ENCODE measurements at places on chromosomes 4 and X. TPM values are rescaled to one million over a fixed set of nuclear protein-coding genes. Genes with fewer than 3 reads are reported as not detected.

Gene CAPN6
- polyA plus RNA-seq, result 512 TPM

DNA sequence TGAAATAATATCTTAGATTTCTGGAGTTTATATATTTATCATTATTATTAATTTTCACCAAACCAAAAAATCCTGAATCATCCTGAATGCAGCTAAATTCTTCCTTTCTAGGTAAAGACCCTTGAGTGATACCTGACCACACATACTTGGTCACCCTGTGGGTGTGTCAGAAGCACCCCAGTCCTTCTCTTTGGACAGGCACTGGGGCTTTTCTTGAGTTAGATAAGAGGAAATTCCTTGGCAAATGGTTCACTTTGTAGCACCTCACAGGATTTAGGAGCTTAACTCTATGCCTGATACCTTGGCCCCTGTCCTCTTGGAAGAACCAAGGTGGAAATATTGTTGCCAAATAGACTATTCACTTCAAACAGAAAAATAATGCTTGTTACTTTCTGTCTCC, 69.6 kb upstream of the PNPLA4 start:
- DNase-seq, result no peak

DNA sequence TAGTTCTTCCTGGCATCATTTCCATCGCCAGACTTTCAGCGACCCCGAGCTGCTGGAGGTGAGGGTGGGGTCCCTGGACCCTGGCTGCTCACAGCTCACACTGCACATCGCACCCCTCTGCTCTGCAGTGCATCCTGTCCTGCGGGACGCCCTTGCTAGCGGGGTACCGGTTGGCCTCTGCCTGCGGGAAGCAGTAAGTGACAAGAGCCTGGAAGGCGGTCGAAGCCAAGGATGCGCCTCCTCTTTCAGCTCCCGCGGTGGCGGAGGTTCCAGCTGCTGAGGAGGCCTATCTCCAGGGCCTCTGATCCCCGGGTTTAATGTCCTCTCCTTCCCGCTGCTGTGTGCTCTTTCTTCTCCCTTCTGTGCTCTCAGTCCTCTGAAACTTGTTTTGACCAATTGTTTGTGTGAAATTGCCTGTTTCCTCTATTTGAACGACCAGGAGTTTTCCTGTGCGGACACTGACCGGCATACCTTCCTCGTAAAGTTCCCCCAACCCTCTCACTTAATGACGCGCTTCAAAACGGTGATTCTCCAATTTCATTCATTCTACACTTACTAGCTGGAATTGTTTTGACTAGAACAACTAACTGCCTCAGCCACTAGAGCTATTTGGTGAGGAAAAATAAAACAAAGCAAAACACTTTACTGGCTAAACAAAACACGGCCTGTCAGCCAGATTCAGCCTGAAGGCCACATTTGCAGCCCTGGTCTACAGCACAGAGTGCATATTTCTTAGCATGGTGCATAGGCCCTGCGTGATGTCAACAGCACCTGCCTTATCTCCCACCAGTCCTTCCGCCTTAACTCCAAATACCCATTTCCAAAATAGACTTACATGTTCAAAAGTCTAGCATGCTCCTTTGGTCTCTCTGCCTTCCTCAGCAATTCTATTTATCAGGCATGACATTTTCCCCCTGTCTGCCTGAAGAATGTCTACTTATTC, 28.0 kb downstream of the MGAT4D start:
- no peak for DNase-seq

- DNase-seq, result no peak
These were observed 1504.5 kb upstream of the PCDH10 start for GRCh38 chr4:131644619-131645018.

DNA sequence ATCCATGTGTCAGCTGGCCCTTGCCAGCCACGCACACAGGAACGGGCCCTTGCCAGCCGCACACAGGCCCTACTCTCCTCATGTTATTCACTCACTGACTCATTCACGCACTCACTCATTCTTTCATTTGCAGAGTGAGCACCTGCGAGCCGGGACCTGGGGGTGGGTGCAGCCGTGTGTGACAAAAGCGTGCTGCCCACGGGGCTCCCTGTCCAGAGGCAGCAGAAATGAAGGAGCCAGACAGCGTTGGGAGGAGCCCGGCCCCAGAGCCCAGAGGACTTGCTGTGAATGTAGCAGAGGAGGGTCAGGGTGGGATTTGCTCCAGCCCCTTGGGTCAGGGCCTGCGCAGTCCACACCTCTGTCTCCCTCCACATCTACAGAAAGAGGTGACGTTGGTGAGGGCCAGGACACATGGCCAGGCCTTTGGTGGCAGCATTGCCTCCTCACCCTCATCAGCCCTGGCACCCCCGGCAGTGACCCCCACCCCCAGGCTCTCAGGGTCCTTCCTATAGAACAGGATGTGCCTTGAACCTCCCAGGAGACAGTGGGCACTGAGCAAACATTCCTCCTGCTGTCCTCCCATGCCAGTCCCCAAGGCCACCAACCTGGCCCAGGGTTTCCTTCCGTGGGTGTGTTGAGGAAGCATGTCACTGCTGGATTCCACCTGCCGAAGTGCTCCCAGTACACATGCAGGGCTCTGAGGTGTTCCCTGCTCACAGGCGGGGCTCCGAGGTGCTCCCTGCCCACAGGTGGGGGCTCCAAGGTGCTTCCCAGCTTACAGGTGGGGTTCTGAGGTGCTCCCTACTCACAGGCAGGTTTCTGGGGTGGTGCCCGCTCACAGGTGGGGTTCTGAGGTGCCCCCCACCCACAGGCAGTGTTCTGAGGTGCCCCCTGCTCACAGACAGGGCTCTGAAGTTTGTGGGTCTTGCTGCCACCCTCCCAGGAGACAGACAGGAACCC, 105.7 kb downstream of the HMX1 start:
- DNase-seq, result no peak

GRCh38 chr4:92074839-92075238, 228.9 kb upstream of the GRID2 start:
- no peak for DNase-seq

DNA sequence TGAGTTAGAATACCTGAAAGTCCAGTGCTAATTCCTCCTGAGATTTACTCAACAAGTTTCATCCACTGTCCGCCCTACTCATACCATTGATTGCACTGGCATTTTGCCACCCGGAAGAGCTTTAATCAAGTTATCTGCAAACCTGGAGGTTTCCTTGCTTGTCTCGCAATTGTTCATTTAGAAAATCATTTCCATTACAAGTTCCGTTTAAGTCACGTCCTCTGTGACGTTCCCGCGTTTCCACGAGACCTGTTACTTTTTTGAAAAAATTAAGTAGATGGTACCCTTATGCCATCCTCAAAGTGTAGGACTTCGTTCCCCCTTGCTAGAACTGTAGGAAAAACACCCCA, 761 bp upstream of the FRYL start:
- no peak for DNase-seq

DNA sequence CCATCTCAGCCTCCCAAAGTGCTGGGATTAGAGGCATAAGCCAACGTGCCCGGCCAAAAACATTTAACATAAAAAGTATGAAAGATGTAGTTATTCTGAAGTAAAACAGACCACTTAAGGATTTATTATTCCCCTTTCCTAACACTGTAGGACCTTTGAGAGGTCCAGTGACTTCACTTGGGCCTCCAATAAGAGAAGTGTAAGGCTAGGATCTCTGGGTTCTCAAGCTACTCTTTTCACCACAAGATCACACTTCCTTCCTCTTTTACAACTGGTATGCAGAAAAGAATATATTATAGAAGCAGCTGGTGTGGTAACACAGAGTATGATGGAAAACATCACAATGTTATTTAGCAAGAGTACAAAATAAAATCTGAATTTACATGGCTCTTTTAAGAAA, 30.2 kb upstream of the CCNG2 start:
- DNase-seq, result no peak

DNA sequence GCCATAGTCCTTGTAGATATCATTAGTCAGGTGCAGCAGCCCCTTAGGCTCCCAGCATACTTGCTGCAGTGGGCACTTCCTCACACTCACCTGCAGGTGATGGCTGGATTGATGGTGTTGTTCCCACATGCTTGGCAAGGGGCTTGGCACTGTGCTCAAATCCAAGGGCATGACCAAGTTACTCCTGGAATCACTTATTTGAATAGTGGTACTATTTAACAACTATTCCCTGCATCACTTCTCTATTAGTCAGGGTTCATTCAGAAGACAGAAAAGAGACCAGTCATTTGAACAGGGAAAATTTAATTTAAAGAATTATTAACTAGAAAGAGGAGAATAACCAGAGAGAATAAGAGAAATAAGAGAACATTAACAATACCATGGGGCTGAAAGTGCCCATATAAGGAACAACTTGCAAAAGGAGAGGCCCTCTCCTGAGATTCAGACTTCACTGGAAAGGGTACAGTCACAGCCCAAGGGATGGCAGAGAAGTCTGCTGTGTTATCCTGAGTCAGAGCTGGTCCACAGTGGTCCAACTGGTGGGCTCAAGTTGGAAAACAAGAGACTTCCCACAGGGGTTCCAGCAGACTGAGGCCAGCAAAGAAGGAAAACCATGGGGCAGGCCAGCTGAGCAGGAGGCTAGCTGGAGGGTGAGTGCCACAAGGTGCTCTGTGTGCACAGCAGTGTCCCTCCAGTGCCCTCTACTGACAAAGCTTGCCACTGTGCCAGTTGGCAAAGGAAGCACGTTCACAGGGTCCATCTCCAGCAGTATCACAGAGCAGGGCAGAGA, 9.8 kb downstream of the SPP1 start:
- DNase-seq, result no peak

Gene GC
- polyA plus RNA-seq, result not detected

DNA sequence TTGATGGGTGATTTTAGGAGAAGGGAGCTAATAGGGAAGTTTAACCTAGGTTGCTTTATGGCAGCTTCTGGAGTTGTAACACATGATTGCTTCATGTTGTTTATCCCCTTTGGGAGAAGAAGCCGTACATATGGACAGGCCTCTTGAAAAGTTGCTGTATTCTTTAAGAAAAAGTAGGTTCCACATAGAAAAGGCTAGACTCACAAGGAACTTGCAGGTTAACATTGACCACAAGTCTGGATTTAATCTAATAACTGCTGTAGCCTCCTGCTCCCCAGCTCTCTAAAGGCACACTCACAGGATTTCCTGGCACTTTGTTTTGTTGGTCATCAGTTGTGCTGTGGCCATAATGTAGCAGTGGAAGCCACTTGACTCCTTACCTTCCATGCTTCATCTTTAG, 19.7 kb downstream of the FNIP2 start:
- no peak for DNase-seq

Gene EDA2R
- 1.8 TPM for polyA plus RNA-seq

DNA sequence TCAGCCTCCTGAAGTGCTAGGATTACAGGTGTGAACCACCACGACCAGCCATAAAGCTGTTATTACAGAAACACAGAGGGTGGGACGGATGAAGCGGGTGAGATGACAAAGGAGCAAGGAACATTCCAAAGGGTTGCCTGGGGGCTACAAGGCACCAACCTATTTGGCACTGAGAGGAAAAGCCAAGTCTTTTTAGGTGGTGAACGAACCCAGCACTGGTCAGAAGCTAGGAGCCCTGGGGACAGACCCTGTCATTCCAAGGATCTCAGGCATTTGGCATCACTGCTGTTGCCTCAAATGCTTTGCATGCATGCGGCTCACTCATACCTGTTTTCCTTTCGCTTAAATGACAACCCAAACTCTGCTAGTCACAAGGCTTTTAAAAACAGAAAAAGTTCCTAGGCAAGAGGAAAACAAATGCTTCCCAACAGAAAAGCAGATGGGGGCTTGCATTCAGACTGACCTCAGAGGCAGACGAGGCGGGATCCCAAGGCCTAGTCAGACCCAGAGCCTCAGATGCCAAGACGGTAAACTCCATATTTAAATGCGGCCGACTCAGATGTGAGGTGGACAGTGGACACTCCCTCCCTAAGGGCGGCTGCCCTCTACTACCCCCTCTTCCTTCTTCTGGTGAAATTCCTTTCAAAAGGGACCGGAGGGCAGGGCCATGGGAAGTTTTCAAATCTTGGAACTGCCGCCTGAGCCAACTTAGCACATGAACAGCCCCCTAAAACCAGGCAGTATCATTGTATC, 4.5 kb downstream of the MAP7D2 start:
- no peak for DNase-seq

GRCh38 chr4:7715271-7716009, 224.2 kb downstream of the AFAP1 start:
- DNase-seq, result no peak

Gene SPACA5
- polyA plus RNA-seq, result not detected

DNA sequence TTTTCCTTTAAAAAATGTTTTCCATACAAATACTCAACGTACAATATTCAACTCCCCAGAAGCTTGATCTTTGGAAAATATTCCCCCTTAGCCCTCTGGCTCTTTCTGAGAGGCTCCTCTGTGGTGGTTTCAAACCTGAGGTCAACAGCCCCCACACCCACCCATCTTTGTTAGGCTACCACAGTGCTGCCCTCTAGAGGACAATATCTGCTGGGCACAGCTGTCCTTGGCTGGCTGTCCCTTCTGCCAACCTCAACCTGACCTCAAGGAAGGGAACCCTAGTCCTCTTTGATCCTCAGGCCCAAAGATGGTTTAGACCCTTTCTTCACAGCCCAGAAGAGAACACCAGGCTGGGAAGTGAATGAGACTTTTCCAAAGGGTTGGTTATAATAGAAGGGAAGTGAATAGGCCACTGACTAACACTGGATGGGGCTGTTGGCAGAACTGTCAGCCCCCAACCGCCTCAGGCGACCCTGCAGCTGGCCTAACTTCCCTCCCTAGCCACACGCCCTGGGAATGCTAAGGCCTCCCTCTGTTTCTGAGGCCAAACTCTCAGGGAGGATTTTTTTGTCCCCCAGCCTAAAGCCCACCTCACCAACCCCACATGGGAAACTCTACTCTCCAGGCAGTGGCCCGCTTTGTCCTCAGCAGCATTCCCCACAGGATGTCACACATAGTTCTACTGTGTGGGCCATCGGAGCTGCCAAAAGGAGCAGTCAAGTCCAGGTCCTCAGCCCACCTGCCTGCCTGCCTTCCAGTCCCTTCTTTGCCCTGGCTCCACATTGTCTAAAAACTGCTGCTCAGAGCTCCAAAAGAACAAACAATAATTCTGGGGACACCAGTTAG, 34.3 kb downstream of the NYX start:
- no peak for DNase-seq

DNA sequence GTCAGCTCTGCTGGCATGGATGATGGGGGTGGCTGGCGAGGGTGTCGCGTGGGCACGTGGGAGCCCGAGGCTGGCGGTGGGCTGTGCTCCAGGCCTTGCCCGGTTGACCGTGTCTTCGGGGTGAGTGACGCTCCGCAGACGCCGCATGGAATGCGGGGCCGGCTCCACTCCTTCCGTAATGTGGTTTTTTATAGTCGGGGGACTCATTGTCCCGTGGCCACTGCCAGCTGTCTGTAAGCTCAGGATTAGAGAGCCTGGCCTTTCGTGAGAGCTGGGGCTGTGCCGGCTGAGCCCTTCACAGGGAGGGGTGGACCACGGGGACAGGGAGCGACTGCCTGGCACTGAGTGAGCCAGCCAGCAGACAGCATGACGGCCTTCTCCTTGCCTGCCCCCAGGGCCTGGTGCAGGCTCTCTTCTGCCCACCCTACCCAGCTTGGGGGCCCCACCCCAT, 20.4 kb downstream of the DOK7 start:
- DNase-seq, result no peak
